GM23338 (cell line): ENCODE measurements at places on chromosomes 12 and 14. TPM values are rescaled to one million over a fixed set of nuclear protein-coding genes. Genes with fewer than 3 reads are reported as not detected.

DNA sequence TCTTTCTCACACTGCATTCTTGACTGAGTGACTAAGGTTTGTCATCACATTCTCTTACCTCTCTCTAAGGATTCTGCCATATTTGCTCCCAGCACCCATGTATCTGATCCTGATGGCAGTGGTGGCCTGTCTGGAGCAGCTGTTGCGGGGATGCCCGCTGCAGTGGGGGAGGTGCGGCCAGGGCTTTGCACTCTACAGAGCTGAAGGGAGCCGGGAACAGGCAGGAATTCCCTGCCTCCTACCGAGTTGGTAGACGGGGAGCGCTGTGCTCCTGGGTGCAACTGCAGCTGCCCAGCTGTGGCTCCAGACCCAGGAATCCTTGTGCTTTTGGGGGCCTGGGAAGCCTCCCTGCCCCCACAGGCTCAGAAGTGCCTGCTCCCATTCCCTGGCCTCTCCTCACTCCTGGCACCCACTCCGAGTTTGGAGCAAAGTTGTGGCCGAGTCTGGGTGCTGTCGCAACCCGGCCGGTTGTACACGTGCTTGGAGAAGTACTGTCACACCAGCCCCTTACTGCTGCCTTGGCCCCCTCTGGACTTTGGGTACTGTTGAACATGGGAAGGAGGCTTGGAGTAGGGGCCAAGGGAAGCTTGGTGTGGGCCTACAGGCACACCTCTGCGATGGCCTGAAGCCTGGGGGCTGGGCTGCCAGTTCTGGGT is 106.9 kb upstream of the OR4E1 start:
- peak; percentile 24 for DNase-seq

DNA sequence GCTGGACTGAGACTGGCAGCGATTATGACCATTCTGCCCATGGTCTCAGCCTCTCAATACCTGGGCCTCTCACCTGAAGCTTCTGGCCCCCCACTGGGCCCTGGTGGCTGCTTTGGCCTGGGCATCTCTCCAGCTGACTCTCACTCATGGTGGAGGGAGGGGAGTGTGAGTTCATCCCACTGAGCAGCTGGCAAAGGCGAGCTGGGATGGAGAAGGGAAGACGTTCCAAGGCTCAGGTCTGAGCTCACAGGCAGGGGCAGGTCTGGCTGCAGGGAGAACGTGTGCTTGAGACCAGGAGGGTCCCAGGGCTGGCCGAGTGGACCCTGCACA is 103.5 kb downstream of the TMEM121 start:
- DNase-seq: no peak

The KDM5A gene
- total RNA-seq: 41.6 and 48.3 TPM in 2 replicates

The DBX2 gene
- 0.07 TPM in 1 of 2 replicates, not detected in the other for total RNA-seq

DNA sequence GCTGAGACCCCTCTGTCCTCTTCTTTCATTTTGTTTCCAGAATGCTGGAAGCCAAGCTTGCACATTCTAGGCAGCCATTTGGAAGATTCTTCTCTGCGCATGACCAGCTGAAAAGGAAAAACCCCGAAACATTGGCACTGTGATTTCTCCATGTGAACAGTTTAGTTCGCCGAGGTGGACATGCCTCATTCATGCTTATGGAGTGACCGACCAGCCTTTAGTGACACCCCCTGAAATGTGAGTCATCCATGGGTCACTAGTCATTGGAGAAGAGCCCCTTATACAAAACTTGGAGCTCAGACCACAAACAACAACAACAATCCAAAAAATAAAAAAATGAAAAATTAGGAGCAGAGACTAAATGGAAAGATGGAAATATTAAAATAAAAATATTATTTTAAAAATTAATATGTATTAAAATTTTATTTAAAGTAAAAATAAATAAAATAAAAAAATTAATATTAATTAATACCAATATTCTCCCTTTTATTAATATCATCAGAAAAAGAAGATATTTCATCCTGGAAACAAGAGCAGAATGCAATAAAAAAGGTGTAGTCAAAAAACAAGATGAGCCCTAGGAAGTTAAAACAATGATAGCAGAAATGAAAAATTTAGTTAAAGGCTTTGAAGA is 9.5 kb upstream of the KRT7 start:
- DNase-seq: no peak

The NELL2 gene
- total RNA-seq: 99.5 and 103 TPM in 2 replicates

GRCh38 chr12:47449797-47450196 is 256.0 kb downstream of the RPAP3 start:
- DNase-seq: no peak

DNA sequence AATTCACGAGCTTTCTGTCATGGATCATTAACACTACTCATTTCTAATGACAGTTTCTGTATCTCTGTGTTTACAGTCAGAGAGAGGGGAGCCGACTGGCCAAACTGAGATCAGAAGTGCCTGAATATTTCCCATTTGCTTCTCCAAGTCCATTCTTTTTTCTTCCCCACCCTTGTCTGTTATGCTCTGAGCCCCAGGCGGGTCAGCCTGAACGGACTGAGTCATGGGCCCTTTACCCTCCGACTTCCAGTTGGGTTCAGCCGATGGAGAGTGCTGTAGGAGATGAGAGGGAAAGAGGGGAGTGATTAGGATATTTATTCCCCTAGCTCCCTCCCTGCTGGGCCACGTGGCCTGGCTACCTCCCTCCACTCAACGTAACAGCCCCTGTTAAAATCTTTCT is 104.7 kb downstream of the PAH start:
- DNase-seq: no peak

The TMEM121 gene
- 0.93 and 1.3 TPM in 2 replicates for total RNA-seq

The MSI1 gene
- total RNA-seq: 8.1 and 12.8 TPM in 2 replicates

DNA sequence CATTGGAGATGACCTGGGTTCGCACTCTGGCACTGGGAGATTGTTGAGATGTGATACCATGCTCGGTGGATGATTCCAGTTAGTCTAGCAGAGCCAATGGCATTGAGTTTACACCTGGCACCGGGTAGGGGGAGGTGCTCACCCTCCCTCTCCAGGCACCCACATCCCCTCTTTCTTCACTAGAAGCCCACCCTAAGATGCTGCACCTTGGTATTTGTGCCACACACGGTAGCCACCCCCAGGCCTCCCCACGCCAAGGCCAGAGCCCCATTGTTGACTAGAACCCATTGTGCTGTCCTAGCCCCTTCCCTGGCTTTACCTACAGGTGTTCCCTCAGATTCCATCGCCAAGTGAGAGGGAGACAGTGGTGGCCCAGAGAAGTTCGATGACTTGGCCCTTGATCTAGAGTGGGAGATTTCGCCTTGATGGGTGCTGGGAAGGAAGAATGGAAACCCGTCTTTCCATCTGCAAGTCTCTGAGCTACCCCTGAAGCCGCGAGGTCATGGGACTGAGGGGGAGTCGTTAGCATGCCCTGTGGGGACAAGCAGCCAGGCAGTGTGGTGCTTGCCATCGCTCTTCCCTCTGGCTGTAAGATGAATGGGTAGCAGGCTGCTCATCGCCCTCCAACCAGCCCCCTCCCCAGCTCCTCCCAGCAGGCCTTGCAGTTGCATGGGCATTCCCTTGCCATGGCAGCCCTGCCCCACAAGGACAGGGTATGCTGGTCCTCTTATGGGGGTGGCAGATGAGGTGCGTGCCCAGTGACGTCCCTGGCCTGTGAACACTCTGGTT is 8.7 kb downstream of the CCND2 start:
- no peak for DNase-seq

DNA sequence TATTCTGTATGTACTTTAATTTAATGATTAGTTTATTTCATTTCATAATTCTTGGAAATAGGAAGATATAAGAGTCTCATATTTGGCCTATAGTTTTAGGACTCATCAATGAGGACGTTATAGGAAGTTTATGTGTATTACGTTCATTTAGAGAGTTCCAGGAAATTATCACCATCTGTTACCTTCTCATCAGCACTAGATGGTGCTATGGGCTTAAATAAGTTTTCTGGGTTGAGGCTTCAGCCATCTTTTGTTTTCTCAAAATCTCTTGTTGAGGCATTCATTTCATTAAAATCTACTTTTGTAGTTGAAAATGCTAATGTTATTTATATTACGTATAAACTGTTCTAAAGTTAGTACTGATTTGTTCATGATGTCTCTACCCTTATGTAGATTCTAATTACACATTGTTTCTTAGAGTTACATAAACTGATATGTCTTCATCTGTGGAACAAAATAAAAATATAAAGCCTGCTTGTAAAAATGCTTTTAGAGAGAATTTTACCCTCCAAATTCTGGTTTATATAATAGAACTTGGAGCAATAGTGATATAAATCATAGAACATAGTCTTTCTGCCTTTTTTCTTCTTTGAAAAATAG is 89.2 kb downstream of the CFAP54 start:
- DNase-seq: peak; percentile 82

DNA sequence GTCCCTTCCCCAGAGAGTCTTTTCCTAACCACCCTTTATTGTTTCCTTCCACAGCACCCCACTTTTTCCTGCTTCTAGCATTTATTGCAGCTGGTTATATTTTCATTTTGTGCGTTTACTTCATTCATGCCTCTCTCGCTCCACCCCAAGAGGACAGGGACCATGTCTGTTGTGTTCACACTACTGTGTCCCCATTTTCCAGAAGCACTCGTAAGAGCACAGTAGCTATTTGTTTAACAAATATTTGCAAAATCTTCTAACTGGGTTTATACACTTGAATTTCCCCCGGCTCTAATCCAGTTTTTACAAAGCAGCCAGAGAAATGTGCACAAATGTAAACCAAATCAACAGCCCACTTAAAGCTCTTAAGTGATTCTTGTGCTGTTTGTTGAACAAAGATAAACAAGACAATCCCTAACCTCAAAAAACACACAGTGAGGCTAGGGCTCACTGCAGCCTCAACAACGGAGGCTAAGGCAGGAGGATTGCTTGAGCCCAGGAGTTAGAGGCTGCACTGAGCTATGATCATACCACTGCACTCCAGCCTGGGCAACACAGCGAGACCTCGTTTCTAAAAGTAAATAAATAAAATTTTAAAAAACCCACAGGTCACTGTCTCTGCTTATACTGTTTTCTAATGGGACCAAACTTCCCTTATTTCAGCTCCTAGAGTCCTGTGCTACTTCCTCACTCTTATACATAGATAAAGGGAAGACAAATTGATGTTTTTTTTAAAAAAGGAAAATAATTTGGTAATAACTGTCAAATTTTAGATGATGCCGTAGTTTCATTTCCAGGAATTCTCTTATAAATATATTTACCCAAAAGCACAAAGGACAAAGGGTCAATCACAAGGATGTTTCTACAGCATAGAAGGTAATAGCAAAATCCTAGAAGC is 6.6 kb upstream of the ABCD4 start:
- no peak for DNase-seq

DNA sequence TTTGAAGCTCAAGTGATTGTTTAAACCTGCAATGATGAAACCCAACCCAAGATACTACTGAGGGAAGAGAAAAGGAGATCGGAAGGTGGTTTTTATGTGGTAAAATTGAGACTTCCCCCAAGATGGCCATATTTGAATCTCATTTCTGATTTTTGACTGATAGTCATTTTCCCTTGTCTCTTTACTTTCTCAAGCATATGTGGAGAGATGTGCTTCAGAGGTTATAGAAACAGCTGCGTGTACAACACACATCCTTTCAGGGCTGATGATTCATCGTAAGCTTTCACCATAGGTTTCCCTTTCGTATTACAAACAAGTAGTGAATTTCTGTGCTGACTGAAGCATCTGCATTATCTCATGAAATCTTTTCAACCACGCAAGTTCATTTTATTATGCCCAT is 276.2 kb downstream of the EMP1 start:
- no peak for DNase-seq

- DNase-seq: no peak
Measured at GRCh38 chr14:105213361-105213760, 32.2 kb upstream of the NUDT14 start.

GRCh38 chr14:94680862-94681288 is 68.7 kb downstream of the SERPINA3 start:
- DNase-seq: no peak

GRCh38 chr12:1865284-1865866 is 45.0 kb downstream of the LRTM2 start:
- DNase-seq: peak; percentile 19

- DNase-seq: peak; percentile 99
Measured at GRCh38 chr14:24146453-24146977, at the start of gene PSME2. TSS of gene PSME2 (minus strand) at chr14:24146610. CDS start at chr14:24146581, 29 bp downstream.

The PLCZ1 gene
- total RNA-seq: not detected in 2 replicates

DNA sequence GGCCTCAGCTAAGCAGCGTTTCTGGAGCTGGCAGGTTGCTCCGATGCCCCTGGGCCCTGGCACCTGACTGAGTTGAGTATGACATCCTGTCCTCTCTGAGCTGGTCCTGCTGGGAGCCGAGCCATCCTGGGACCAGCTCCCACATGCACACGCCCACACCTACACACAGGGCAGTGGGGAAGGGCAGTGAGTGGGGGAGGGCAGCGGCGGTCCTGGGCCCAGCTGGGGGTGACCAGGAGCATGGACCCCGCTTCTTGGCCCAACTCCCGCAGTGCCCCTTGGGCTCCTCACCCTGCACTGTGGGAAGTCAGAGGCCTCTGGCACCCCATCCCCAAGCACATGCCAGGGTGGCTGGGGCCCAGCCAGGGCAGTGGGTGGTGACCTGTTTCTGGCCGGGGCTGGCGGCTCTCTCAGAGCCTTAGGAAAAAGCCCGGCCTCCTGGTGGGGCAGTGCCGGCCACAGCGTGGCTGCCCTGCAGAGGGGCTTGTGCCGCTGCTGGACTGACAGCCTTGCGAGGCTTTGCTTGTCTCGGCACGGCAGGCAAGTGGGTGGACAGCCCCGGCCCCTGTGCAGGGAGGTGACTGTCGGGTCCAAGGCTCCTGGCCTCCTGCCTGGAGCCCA is 5.9 kb upstream of the CRIP2 start:
- no peak for DNase-seq

DNA sequence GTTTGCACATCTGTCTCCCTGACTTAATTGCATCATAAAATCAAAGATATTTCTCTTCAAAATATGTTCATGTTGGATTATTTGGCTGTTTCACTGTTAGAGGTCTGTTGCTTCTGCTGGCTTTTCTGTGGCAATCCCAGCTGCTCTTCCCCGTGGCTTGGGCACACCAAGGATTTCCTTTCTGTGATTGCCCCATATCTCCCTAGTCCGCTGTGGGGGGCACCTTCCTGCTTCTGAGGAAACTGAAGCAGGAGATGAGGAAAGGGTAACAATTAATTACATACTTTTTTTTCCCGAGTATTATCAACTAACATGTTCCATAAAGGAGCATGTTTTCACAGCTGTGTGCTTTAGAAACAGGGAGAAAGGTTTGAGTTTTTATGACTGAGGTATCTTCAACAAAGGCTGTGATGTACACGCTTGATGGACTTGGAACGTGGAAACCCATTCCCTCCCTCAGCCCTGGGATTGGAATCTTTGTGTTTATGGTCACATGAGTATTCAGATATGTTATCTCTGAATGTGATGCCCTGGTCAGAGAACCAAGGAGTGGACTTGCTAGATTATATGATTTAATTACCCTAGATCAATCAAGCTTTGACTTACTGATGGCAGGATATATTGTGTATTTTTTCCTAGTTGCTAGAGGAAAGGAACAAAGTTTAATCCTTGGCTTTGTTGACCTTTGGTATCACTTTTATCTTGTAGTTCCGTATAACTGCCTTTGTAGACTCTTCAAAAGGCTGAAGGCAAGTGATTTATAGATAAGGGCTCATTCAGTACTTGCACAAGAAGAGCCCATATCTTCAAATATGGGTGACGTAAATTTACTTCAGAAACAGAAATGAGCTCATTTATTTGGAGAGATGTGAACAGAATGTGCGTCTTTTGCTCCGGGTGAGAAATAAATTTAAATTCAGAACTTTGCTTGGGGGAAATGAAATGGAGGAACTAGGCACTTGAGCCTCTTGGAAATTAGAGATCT is 46.7 kb downstream of the BORCS5 start:
- no peak for DNase-seq

GRCh38 chr12:44063671-44064070 is 227.8 kb downstream of the TMEM117 start:
- DNase-seq: no peak

The RBM23 gene
- total RNA-seq: 52.8 and 1,081 TPM in 2 replicates

The TGM1 gene
- total RNA-seq: 0.39 and 0.63 TPM in 2 replicates
